ENCODE measurements at places on chromosomes 6 and 20. TPM values are rescaled to one million over a fixed set of nuclear protein-coding genes. Genes with fewer than 3 reads are reported as not detected.

Gene CCN6
- not detected for total RNA-seq

Gene SLC22A23
- total RNA-seq = 18.5 TPM

Gene CAGE1
- 0.20 TPM for total RNA-seq

Gene KIAA0408
- total RNA-seq = 2.0 TPM

Gene TAB2
- 65.0 TPM for total RNA-seq

Gene PLCB4
- total RNA-seq = 77.9 TPM

Gene EYS
- total RNA-seq = not detected

Gene AGER
- 10.3 TPM for total RNA-seq

Gene ZSWIM3
- 4.0 TPM for total RNA-seq

Gene DEFB124
- not detected for total RNA-seq

Gene RBBP8NL
- 6.0 TPM for total RNA-seq

Gene NKX2-2
- total RNA-seq = 0.42 TPM

Data from thyroid gland (tissue), 4 donors.